ENCODE measurements at places on chromosomes 12 and 14. TPM values are rescaled to one million over a fixed set of nuclear protein-coding genes. Genes with fewer than 3 reads are reported as not detected.

Gene WSB2
- total RNA-seq, result 28.8 TPM

Gene BCL11B
- total RNA-seq, result not detected

Gene CDC42BPB
- total RNA-seq, result 1.6 TPM

Gene KRT83
- total RNA-seq, result not detected

Gene CD163L1
- 34.4 TPM for total RNA-seq

Gene NGDN
- 77.5 TPM for total RNA-seq

DNA sequence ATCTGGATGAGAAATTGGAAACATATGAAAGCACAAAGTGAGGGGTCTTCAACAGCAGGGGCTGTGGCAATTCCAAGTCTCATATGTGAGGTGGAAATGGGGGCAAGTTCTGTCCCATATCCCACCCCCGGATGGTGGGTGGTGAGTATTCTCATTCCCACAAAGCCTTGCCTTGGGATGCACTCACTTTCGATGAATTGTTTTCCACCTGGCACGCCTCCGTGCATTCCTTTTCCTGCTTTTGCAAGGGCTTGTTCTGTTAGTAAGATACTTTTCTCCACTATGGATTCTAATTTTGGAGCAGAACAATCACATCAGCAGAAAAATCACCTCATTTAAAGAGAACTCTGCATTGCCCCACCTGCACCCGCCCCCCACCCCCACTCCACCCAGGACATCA, 3.1 kb downstream of the LACRT start:
- H3K27ac ChIP-seq, result no peak overlapping the region
- H3K36me3 ChIP-seq, result no peaks in the 10 kb centered on the region
- no peak for DNase-seq
- no peaks in the 10 kb centered on the region for H3K27me3 ChIP-seq

DNA sequence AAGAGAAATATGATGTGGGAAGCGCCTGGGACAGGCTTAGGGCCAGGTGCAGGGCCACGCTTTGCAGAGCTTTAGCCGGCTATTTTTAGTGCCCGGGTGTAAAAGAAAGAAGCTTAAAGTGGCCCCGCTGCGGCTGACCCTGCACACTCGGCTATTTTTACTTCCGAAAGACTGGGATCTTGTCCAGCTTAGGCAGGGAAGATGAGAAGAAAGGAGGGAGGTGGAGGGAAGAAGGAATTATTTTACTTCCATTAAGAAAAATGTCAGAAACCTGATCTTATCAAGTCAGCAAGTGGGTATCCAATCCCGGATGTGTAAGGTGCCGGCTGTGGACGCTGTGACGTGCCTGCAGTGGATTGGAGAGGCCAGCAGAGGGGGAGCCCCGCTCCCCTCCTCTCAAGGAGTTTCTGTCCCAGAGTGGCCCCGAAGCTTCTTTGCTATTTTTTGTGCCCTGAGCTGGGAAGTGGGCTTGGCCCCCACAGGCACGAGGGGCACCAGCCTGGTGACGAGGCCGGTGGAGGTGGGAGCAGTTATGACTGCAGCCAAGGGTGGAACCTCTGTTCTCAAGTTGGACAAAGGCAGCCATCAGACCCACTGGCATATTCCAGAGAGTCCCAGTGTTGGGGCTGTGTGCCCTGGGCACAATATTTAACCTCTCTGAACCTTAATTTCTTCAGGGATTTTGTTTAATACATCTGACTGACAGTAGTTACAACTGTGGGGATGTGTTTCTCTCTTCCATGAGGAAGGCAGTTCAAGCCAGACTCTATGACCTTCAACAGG, 97.7 kb downstream of the ESRRB start:
- H3K27me3 ChIP-seq, result no peaks in the 10 kb centered on the region
- H3K36me3 ChIP-seq, result no peaks in the 10 kb centered on the region
- no peak overlapping the region for H3K4me3 ChIP-seq
- no peak for DNase-seq

DNA sequence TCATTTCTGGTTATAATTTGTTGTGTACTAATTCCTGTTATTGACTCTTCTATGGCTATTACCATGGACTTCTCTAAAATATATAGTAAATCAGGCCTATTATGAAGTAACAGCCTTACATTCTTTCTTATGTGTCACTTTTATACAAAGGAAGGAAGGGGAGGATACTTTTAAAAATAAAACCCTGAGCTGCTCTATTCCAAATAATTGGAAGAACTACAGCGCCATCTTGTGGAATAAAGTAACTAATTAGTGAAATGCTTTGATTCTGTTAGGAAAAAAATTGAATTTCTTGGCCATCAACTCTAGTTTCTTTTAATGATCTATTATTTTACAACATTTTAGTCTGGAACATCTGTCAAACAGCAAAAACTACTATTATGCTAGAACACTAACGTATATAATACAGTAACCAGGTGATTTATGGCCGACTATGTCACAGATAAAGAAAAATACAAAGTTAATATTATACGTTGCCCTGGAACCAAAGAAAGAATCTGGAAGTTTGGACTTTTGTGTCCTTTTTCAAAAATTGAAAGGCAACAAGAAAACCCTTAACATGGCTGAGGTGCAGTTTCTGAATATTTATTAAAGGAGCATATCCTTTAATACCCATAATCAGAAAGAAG, 55.0 kb upstream of the NELL2 start:
- no peaks in the 10 kb centered on the region for H3K27me3 ChIP-seq
- no peak overlapping the region for H3K4me3 ChIP-seq
- H3K36me3 ChIP-seq, result no peaks in the 10 kb centered on the region
- peaks cover 11% of the 10 kb centered on the region for H3K4me1 ChIP-seq
- H3K27ac ChIP-seq, result no peak overlapping the region

GRCh38 chr14:75016815-75017214, 14.1 kb downstream of the EIF2B2 start:
- no peaks in the 10 kb centered on the region for H3K27me3 ChIP-seq
- no peaks in the 10 kb centered on the region for H3K4me1 ChIP-seq
- no peak overlapping the region for H3K27ac ChIP-seq
- H3K36me3 ChIP-seq, result peaks cover 66% of the 10 kb centered on the region

DNA sequence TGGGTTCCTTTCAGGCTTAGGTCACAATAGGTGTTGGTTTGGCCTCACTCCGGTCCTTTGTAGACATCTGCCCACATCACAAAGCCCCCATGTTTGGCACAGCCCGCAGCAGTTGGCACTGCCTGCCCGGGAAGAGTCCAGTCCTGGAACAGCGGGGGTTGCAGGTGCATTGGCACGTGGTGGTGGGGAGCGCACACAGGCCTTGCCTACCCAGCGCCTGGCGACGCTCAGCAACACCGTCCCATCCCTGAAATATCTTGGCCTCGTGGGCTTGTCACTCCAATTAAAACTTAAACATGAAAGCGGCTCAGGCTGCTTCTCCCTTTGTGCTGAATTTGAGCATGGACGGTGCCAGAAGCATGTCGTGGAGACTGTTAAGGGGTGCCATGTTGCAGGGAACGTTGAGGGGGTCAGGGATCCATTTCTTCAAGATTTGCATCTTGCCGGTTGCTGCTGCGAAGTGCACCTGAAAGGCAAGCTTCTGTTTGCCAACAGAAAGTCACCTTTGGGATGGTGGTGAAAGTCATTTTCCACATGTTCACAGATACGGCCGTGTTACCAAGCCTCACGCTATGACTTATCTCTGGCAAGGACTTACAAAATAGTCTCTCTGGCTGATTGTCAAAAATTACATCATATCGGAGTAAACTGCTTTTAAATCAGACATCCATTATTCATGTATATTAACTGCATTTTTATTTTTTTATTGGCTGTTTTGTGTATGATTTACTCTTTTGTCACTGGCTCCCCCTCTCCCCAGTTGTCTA, 91.5 kb downstream of the FBXW8 start:
- no peaks in the 10 kb centered on the region for H3K27me3 ChIP-seq
- DNase-seq, result no peak
- no peak overlapping the region for H3K4me3 ChIP-seq
- peaks cover 17% of the 10 kb centered on the region for H3K4me1 ChIP-seq

DNA sequence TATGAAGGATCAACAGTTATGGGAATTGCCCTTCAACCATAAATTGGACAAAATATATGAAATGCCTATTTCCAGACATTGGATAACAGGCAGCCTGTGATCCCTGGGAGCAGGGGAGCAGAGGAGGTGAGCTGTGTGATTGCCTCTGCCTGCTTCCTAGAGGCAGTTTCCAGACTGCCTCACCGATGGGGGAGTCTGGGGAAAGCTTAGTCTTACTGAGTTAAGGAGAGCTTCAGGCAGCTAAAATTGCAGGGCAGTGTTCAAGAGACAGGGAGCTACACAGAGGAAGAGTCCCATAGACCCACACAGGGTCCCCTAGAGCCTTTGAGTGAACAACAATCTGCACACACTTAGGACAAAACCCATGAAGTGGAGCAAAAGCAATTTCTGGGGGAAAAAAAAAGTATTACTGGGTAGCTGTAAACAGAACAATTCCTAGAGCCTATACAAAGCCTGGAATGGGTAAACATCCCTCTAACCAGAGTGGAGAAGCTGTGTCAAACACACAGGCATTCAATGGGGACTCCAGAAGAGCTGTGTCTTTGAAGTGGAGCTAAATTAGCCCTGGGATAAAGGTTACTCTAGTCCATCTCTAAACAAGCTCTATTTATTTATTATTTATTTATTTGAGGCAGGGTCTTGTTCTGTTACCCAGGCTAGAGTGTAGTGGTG, 48.3 kb upstream of the ACTN1 start:
- H3K4me1 ChIP-seq, result no peaks in the 10 kb centered on the region
- H3K36me3 ChIP-seq, result no peaks in the 10 kb centered on the region
- H3K27me3 ChIP-seq, result no peaks in the 10 kb centered on the region
- no peak for DNase-seq
- H3K27ac ChIP-seq, result no peak overlapping the region
- no peak overlapping the region for H3K4me3 ChIP-seq

GRCh38 chr12:76692846-76693245, 71.1 kb upstream of the ZDHHC17 start:
- no peaks in the 10 kb centered on the region for H3K36me3 ChIP-seq
- no peaks in the 10 kb centered on the region for H3K27me3 ChIP-seq
- no peak overlapping the region for H3K4me3 ChIP-seq
- H3K27ac ChIP-seq, result no peak overlapping the region

DNA sequence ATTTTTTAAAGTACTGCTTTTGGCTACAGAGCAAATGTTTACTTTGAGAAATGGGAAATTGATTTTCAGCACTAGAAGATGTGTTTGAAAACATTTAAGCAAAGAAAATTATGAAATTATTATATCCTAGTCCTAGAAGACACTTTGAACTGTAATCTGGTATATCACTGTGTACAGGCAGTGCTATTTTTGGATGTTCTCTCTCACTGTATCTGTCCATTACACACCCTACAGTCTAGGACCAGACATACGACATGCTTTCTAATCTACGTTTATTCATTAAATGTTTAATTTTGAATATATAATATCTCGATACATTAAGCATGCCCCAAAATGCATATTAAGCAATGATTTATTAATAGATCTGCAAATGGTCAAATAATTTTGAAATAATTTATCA, 82.5 kb downstream of the ST8SIA1 start:
- no peaks in the 10 kb centered on the region for H3K27me3 ChIP-seq
- H3K36me3 ChIP-seq, result no peaks in the 10 kb centered on the region
- no peaks in the 10 kb centered on the region for H3K4me1 ChIP-seq
- H3K27ac ChIP-seq, result no peak overlapping the region

DNA sequence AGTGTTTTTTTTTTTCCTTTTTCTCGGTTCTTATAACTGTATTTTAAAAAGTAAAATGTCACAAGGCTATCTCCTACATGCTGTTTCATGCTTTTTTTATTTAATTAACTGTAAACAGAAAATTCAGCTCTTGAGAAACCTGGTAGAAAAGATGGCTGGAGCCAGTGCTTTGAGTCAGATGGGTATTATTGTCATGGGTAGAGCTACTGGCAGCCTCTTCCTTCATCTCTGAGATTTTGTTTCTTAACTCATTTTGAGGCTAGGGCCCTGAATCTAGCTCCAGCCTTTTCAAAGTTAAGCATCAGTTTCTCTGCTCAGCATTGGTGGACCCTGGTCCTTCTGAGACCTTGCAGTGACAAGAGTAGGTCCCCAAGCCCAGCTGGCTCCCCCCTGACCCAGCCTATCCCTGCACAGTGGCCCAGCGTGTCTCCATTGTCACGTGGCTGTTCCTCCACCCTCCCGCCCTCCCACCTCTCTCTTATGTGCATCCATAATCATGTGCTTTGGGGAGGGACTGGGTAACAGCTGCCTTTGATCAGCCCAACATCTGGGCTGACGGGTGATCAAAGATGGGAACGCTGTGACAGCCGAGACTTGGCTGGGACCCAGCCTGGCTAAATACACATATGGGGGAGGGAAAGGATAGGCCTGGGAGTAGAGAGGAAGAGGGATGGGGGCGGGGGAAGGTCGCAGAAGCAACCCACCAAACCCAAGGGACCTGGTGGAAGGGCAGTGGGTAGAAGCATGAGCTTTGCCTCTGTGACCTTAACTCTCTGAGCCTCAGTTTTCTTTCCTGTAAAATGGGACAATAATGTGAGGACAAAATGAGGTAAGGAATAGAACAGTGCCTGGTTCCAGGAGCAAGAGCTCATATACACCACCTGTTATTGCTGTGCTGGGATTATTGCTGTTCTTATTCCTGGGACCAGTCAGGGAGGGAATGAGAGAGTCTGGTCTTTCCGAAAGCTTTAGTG, 24.4 kb upstream of the RBM19 start:
- H3K27me3 ChIP-seq, result no peaks in the 10 kb centered on the region
- no peaks in the 10 kb centered on the region for H3K36me3 ChIP-seq
- DNase-seq, result no peak
- H3K27ac ChIP-seq, result no peak overlapping the region

Measured in Karpas-422 (cell line).